Activated CD4-positive, CD25-positive, alpha-beta regulatory T cell (primary cell): ENCODE measurements at places on chromosomes 16 and 17.

DNA sequence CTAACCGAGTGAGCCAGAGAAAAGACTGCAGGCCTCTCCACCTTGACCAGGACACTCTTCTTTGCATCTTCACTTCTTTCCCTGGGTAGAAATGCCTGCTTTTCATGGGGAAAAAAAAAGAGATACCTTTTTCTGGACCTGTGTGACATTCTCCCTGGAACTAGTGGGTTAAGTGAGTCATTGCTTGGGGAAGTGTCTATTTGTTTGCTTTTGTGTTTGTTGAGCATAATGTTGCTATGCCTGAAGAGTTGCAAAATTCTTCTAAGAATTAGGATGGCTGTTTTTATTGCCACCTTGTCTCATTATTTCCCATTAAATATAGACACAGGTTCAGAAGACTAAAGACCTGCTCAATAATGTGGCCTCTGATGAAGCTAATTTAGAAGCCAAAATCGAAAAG lies 18.8 kb downstream of the CLUAP1 start:
- no peak for DNase-seq

GRCh38 chr17:58996968-58997367 lies 109.7 kb downstream of the TRIM37 start:
- DNase-seq = no peak

DNA sequence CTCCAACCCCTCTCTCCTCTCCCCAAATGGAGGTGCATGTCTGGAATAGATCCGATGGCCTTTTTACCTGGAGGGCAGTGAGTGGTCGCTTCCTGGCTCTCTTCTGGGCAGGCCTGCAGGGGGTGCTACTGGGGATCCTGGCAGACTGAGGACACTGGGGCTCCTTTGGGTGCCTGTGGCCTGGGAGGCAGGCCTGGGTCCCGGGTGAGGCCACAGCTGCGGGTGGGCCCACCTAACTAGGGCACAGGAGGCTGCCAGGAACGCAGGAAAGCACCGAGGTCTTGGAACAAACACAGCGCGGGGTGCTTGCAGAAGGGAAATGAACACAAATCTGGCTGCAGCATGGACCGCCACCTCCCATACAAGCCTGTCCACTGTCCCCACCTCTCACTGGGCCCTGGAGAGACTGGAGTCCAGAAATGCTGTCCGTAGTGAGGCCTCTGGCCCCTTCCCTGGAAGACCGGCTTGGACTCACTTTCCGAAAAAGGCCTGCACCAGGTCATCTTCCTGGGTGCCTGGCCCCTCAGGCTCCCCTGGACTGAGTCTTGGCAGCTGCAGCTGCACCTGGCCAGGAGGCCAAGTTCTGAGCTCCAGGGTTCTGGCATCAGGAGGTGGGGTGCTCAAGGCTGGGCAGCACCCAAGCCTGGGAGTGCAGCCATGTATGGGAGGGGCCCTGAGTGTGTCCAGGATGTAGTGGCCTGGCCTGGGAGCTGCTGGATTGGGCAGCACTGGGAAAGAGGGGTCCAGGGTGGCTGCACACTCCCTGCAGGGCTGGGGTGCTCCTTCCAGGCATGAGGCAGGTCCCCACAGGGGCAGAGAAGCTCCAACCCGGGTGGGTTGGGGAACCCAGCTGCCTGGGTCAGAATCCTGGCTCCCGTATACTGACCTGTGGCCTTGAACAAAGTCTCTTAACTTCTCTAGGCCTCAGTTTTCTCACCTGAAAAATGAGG lies 195.1 kb downstream of the IRF8 start:
- DNase-seq = no peak

- DNase-seq = no peak
Measured at GRCh38 chr17:68384471-68384870, 72.8 kb downstream of the WIPI1 start.

GRCh38 chr16:19588661-19589060 lies 33.2 kb downstream of the VPS35L start:
- no peak for DNase-seq

DNA sequence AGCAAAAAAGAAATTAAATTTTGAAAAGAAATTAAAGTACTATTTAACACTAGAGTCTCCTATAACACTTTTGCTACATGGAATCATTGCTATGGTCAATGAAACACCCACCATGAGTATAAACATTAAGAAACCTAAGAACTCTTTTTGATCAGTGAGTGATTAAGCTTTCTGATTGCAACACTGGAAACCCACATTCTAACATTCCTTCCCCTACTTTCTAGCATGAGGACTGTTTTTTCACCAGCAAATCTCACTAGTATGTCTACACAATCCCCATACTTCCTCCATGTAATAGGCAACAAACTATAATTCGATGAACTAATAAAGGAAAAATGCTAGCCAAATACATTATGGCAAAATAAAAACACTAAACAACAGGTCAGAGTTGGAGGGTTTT lies 54.7 kb downstream of the SKAP1 start:
- no peak for DNase-seq

DNA sequence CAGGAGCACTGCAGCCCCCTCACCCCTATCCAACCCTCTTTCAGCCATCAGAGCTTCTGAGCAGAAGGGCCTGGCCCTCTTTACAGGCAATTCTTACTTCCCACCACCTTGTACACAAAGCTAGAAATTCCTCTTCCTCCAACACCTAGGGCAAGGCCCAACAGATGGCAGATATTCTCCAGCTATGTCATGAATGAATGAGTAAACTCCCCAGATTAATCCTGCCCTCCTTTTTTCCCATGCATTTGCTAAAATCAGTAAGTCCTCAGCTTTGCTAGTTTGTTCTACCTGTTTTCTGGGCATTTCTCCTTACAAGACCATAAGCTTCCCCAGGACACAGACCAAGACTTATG lies 20.4 kb upstream of the MRPS23 start:
- no peak for DNase-seq
